ENCODE measurements at places on chromosomes 16 and 17.

GRCh38 chr17:16073845-16074244 is 74.2 kb downstream of the TTC19 start:
- no peak for DNase-seq

DNA sequence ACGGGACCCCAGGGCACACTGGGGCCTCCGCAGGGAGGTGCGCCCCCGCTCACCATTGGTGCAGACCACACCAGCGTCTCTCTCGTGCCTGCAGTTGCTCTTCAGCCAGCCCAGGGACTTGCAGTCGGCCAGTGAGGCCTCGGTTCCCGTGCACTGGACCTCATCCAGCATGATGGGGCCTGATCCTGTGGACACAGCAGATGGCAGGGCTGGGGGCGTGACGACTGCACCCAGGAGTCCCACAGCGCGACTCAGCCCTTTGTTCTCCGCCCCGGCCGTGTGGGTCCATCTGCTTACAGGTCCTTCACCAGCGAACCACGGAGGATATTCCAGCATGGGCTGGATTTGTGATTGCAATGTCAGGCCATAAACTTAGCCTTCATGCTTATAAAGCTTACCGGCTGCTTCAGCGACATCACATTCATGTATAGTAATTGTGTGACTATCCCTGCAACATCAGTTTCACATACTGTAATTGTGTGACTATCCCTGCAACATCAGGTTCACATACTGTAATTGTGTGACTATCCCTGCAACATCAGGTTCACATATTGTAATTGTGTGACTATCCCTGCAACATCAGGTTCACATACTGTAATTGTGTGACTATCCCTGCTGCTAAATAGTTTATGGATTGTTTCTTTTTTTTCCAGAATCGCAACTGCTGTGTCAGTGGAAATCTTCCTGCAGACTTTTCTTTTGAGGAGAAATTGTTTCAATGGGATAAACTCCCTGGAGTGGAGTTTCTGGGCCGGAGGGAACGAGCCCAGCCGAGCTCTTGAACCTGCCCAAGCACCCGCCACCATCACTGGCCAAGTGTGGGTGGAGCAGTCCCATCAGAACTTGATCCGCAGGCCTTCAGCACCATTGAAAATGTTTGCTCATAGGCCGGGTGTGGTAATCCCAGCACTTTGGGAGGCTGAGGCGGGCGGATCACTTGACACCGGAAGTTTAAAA is 4.8 kb downstream of the LGALS3BP start:
- no peak for DNase-seq

DNA sequence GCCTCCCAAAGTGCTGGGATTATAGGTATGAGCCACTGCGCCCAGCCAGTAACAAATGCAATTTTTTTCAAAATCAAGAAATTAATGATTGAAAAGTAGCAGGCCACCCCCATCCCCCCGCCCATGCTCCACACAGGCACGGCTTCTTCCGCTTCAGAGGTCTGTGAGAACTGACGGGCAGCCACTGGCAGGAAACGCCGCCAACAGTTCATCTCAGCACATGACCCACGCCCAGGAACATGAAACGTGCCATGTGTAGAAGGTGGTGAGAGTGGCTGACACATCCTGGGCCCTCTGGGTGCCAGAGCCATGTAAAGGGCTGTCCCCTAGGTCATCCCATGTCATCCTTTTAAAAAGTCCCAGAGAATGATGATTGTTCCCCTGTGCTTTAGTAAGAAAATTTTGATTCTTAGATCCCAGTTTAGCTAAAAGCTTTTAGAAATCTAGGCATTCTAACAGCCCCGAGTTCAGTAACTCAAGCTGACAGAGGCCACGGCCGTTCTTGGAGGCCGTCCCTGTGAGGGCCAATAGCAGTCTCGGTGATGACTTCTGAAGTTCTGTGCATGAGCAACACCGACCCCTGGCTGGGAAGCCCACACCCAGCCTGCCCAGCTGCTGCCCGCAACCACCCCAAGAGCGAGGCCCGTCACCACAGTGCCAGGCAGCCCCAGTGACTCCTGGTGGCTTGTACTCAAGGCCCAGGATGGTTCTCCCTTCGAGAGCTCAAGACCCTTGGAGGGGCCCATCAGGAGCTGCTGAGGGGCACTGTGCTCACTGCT is 52.1 kb downstream of the KLHDC4 start:
- DNase-seq = no peak

DNA sequence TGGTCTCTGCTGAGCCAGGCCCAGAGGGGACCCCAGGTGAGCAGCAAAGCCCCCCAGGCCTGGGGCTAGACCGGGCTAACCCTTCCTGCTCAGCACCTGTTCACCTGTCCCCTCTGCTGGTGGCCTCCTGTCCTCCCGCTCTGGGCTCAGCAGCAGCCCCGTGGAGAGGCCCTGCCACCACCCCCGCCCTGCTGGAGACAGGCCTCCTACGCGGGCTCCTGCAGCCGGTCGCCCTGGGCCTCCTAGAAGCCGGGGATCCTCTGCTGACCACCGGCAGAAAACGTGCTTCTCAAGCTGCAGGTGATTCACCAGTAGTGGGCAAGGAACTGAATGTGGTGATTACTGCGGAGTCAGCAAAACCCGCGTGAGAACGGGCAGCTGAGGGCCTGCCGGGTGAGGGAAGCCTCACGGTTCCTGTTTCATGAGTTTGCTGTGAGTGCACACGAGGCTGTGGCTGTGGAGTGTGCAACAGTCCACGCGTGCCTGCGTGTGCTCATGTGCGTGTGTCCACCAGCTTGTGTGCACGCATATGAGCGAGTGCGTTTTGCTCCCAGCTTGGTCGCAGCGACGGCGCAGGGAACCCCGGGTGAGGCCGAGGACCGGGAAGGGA is 792 bp downstream of the SECTM1 start:
- DNase-seq = peak; percentile 35

GRCh38 chr16:83520596-83520995 is 287.2 kb upstream of the HSBP1 start:
- no peak for DNase-seq

GRCh38 chr16:82027629-82028064 is 7.4 kb upstream of the HSD17B2 start:
- DNase-seq = peak; percentile 40

DNA sequence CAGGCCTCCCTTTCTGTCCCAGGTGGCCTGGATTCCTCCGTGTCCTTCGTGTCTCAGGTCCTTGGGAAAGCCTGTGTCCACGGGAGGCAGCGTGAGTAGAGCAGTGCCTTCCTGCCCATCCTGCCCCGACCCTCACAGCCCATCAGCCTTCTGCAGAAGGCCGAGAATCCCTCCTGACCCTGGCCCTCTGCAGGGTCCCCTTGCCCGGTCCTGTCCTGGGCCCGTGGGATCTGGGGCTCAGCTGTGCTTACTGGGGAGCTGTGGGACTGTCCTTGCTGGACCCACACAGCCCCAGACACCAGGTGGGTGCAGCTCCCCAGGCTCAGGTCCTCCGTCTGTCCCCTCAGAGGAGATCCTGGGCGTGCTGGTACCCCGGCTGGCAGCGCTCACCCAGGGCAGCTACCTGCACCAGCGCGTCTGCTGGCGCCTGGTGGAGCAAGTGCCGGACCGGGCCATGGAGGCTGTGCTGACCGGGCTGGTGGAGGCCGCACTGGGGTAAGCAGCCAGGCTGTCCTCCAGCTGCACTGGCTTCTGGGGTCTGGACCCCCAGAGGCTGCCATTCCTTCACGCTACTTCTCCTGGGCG is 3.9 kb downstream of the TELO2 start:
- no peak for DNase-seq

DNA sequence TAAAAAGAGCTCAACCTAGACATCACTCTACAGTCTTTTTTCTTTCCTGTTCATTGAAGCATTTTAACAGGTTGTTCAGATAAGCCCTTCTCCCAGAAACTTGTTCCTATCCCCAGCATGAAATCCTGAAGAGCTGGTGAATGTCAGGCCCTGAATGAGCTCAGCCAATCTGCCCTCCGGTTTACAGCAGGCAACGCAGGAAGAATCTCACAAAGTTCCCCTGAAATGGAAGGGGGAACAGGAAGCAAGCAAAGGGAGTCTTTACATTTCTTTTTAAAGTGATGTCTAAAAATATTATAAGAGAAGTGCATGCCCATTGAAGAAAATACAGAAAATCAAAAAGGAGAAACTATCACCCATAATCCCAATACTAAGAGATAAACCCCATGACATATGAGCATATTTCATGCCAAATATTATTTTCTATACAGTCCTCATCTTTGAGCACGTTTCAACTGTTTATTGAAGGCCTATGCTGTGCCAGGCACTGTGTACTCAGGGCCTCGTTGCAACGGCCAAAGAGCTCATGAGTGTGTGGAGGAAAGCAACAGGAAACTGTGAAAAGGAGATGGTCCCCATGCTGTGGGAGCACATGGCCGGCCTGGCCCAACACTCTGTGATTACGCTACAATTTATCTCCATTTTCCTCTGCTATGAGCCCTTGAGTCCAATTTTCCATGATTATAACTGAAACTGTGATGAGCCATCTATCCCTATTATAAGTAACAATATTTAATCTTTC is 5.7 kb downstream of the TK2 start:
- no peak for DNase-seq

DNA sequence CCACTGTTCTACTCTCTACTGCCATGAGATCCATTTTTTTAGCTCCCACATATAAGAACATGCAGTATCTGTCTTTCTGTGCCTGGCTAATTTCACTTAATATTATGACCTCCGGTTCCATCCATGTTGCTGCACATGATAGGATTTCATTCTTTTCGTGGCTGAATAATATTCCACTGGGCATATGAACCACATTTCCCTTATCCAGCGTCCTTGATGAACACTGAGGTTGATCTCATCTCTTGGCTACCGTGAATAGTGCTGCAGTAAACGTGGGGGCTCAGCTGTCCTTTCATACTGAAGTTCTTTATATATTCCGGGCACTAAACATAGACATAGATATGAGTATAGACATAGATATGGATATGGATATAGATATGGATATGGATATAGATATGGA is 109.3 kb upstream of the TNRC6C start:
- DNase-seq = no peak

- DNase-seq = no peak
Observed at GRCh38 chr16:86995456-86995855, 321.7 kb downstream of the C16orf95 start.

GRCh38 chr17:40341808-40342503 is 22.6 kb downstream of the GJD3 start:
- no peak for DNase-seq

- DNase-seq = no peak
Observed at GRCh38 chr16:88616320-88616719, 22.1 kb upstream of the IL17C start.

Measured in keratinocyte (primary cell).